ENCODE measurements at places on chromosomes 6 and 20.

GRCh38 chr6:42292004-42292740, 74.5 kb upstream of the MRPS10 start:
- no peak for DNase-seq

DNA sequence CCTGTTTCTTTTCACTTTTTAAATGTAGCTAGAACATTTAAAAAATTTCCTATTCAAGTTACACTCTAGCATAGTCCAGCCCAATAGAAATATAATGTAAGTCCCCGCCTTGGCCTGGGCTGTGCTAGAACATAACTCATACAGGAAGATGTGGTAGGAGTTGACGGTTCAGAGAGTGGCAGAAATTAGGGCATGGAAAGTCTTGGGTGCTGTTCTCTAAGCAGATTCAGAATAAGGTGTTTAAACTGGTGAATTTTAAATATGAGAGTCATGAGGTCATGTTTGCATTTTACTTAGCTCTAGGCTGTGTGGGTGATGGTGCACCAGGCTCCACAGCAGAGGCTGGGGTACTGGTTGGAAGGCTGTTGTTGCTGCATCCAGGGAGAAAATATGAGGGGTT, 256.5 kb downstream of the FARS2 start:
- no peak for DNase-seq

DNA sequence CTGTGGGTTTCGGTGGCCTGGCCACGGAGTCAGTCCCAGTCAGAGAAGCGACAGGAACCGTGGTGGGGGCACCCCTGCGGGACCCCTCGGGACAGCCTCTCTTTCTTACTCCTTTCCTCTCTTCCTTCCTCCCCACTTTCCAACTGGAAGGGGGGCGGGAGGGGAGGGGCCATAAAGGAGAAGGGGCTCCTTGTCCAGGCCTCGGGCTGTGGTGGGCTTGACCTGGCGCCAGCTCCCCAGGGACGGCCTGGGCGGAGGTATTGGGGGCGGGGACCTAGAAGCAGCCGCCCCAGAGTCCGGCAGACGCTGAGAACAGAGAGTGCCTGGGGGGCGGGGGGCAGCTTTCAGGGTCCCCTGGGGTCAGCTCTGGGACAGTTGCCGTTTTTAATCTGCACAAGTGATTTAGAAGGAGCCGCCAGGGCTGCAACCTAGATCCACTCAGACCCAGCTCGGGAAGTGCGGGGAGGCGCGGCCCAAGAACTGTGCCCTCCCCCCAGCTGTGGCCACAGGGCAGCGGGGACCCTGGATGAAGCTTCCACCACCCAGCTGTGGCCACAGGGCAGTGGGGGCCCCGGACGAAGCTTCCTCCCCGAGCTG, 6.4 kb upstream of the ABHD16B start:
- DNase-seq: no peak

DNA sequence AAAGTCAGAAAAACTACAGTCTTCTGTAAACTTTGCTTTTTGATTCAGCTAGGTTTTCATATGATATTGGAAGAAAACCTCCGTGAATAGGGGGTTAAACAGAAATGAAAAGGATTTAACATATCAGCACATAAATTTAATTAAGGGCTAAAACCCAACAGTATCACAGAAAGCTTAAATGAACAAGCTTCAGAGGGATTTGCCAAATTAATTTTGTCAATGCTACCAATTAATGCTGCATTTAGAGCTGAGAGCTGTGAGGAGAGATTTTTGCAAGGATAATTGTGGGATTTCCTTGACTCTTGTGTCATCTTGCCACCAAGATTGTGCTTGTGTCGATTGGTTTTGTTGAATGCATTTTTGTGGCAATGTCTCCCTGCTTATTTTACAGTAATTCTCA, 379.9 kb downstream of the CD109 start:
- no peak for DNase-seq

- no peak for DNase-seq
Observed at GRCh38 chr20:22679197-22679596, 94.8 kb upstream of the FOXA2 start.

- no peak for DNase-seq
Observed at GRCh38 chr20:20731945-20732296, 19.5 kb upstream of the RALGAPA2 start.

GRCh38 chr6:27867945-27868300, 44.3 kb downstream of the OR2B2 start:
- no peak for DNase-seq

DNA sequence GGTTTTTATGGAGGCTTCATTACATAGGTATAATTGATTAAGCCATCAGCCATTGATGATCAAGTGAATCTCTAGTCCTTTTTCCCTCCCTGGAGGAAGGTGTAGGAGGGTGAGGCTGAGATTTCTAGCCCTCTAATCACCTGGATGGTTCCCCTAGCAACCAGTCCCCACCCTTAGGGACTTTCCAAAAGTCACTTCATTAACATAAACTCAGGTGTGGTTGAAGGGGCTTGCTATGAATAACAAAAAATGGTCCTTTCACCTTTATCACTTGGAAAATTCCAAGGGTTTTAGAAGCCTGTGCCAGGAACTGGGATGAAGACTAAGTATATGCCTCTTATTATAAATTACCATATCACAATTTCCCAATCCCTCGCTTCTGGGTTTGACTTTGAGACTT, 40.4 kb downstream of the SMPDL3A start:
- DNase-seq: no peak

- no peak for DNase-seq
Observed at GRCh38 chr6:115783402-115784061, 277.2 kb downstream of the FRK start.

- no peak for DNase-seq
Observed at GRCh38 chr6:111642463-111643158, 36.9 kb upstream of the TRAF3IP2 start.

- DNase-seq: no peak
Observed at GRCh38 chr20:53097371-53097770, 125.2 kb downstream of the TSHZ2 start.

- no peak for DNase-seq
Observed at GRCh38 chr6:101640131-101640530, 246.6 kb downstream of the GRIK2 start.

GRCh38 chr6:152356662-152357061, 280.5 kb downstream of the SYNE1 start:
- no peak for DNase-seq

DNA sequence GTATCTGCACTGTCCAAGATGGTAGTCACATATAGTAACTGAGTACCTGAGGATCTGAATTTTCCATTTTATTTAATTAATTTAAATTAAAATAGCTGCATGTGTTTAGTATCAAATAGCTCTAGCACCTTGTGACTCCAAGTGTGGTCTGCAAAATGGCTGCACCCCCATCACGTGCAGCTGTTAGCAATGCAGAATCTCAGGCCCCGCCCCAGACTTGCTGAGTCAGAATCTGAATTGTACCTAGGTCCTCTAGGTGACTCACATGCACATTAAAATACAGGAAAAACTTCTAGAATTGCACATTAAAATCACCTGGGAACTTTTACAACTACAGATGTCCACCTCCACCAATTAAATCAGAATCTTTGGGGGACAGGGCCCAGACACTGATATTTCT, 19.2 kb upstream of the FAM83C start:
- DNase-seq: no peak
